ENCODE measurements at places on chromosomes 2 and 18. TPM values are rescaled to one million over a fixed set of nuclear protein-coding genes. Genes with fewer than 3 reads are reported as not detected.

DNA sequence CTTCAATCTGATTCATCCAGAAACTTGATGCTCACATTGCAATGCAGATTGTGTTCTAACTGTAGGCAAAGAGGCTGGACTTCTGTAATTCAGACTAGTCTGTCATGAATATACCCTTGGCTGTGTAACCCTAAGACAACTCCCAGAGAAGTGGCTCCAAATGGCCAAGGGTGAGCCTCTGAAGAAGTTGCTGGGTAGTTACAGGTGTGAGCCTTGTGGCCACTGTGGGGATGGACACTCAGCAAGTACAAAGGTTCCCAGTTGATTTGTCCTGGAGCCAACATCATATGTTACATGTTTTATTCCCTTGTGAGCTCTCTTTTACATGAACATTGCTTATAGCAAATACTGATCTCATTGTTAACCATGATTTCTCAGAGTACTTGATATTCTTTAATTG, 94.8 kb upstream of the KCNJ3 start:
- DNase-seq = no peak

- DNase-seq = no peak
Measured at GRCh38 chr2:213125646-213126347, 25.6 kb downstream of the IKZF2 start.

- DNase-seq = no peak
Measured at GRCh38 chr2:146651361-146651760, 1193.5 kb upstream of the ACVR2A start.

SPDYA gene
- total RNA-seq = 7.1 TPM

DPP4 gene
- total RNA-seq = 44.1 TPM

MOGAT1 gene
- not detected for total RNA-seq

TEX44 gene
- total RNA-seq = not detected

GRCh38 chr2:222459983-222460382, 35.6 kb downstream of the SGPP2 start:
- no peak for DNase-seq

DNAJC5G gene
- 0.42 TPM for total RNA-seq

- DNase-seq = peak; percentile 82
Measured at GRCh38 chr18:31206787-31207381, 44.2 kb upstream of the DSC1 start.

DNA sequence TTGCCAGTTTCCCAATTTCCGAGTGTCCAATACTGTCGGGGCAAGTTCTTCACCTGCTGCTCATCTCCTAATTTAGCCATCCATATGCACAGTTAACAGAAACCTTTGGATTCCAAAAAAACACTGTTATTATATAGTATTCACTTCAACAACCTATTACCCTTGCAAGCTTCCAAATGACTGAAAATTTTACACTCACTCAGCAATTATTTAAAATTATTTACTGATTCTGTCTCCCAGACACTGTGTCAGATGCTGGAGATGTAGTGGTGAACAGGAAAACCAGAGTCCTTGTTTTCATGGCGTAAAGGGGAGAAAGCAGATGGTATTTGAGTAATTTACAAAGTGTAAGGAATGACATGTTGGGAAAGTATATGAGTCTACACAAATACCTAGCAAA, 53.7 kb upstream of the BMPR2 start:
- DNase-seq = no peak

CIB4 gene
- total RNA-seq = not detected

SERPINB13 gene
- total RNA-seq = 1.7 TPM

HAAO gene
- 10.6 TPM for total RNA-seq

DNA sequence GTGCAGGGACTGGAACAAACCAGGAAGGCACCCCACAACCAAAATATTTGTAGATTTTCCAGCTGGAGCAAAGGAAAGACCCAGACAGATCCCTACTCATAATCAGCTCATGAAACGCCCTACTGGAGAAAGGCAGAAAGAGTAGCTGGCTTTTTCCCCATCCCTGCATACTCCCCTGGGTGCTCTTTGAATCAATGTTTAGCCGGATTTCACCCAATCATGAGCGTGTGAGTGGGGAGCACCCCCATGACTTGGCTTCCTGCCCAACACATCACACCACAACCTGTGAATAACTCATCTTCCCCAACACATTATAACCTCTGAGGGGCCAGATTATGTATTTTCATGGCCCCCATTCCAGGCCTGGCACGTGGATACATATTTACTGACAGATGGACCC, 35.1 kb upstream of the SLC14A1 start:
- no peak for DNase-seq

GRCh38 chr18:11937874-11938478, 29.9 kb upstream of the MPPE1 start:
- peak; percentile 41 for DNase-seq

GRCh38 chr2:132623096-132623839, 46.7 kb downstream of the LYPD1 start:
- no peak for DNase-seq

DNA sequence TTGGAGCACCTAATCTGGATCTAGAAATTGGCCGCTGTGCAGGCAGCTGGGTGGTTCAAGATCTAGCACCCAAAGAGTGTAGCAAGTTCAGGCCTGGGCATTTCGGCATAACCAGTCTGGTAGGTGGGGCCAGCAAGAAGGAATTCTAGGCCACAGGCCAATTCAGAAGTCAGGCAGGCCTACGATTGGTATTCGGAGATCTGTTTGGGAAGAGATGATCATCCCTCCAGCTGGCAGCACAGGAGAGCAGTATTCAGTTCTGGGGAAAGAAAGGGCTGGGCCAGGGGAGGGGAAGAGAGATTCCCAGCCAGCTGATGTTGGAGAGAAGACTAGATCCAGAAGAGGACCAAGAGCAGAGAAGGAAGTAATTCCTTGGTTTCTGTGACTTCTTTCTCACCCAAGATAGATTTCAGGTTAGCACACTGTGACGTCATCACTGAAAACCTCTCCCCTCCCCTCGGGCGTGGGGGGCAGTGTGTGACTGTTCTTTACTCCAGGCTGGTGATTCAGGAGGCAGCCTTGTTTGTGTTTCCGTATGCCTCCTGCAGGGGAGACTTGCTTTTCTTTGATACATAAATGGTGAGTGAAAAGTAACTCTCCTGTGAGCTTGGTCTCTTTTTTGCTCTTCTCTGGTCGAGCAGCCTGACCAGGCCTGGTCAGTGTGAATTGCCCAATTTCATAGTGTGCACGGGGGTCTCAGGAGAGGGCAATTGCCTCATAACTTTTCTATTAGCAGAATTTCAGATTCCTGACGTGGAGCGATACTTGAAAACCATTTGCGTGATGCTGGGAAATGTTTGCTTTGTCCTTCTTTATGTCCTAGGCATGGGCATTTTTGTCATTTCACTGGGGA, 61.1 kb downstream of the MEIS1 start:
- DNase-seq = peak; percentile 64

GRCh38 chr2:54551123-54551756, 95.1 kb downstream of the SPTBN1 start:
- DNase-seq = no peak
